ENCODE measurements at places on chromosomes 12 and 14.

GRCh38 chr12:109301643-109302168, 7.4 kb downstream of the FOXN4 start:
- no peak for DNase-seq

DNA sequence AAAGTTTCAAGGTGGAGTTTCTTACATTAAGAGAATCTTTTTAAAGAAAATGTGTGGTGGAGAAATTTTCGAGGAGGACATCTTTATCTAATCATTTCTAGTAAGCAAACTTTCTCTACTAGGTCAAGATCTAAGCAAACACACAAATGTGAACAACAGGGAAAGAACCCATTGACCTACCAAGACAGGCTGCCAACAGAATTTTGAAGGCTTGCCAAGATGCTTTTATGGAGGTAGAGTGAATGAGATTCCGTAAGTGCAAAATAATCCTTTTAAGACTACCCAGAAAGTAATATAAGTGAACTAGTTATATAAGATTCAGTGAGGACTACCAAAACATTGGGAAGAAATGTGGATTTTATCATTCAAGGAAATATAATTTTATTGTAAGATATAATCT, 357.1 kb upstream of the PDE3A start:
- DNase-seq: no peak

GRCh38 chr12:82781309-82781997, 94.7 kb downstream of the TMTC2 start:
- DNase-seq: no peak

- DNase-seq: no peak
Measured at GRCh38 chr12:46692606-46693005, 133.2 kb downstream of the SLC38A4 start.

DNA sequence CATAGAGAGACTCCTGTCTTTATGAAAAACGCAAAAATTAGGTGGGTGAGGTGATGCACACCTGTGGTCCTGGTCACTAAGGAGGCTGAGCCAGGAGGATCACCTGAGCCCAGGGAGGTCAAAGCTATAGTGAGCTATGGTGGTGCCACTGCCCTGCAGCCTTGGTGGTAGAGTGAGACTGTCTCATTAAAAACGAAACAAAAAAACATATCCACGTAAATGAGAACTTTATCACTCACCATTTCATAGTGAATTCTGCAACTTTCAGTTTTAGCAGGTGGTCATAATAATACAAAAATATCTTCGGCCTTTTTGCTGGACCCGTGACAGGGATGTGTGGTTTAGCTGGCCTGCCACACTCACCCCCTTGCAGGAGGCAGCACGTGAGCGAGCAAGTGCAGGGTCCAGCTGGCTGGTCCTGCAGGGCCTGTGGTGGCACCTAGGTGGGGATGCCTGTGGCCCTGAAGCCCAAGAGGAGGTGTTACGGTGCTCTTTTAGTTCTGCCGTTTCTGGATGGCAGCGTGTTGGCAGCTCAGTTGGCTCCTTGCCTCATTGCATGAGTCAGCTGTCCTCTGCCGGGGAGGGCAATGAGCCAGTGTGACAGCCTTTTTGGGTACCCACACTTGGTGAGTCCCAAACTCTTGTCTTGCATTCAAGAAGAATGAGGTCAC, 1330.7 kb upstream of the TMEM132C start:
- DNase-seq: no peak

- DNase-seq: no peak
Measured at GRCh38 chr14:58650857-58651256, 13.1 kb downstream of the DACT1 start.

GRCh38 chr12:95118138-95118787, 44.8 kb upstream of the NR2C1 start:
- DNase-seq: no peak

- no peak for DNase-seq
Measured at GRCh38 chr14:68574906-68575305, 218.0 kb downstream of the ZFP36L1 start.

GRCh38 chr14:76088326-76088725, 63.4 kb upstream of the GPATCH2L start:
- no peak for DNase-seq

GRCh38 chr12:49798934-49799333, 29.3 kb downstream of the NCKAP5L start:
- DNase-seq: no peak

DNA sequence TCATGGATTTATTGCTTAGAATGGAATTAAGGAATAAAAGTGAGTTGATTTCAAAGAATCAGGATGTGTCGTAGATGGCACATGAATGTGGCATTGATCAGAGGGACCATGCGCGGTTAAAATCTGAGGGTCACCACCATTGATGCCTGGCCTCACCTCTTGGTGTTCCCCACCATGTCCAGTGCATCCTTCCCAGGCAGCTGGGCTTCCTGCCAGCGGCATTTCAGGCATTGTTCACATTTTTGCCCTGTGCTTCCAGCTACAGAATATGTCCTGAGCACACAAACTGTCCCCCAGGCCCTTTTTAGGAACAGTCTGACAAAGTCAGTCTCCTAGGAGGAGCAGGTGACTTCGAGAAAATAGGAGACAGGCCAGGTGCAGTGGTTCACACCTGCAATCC, 42.0 kb upstream of the TSPAN9 start:
- DNase-seq: no peak

DNA sequence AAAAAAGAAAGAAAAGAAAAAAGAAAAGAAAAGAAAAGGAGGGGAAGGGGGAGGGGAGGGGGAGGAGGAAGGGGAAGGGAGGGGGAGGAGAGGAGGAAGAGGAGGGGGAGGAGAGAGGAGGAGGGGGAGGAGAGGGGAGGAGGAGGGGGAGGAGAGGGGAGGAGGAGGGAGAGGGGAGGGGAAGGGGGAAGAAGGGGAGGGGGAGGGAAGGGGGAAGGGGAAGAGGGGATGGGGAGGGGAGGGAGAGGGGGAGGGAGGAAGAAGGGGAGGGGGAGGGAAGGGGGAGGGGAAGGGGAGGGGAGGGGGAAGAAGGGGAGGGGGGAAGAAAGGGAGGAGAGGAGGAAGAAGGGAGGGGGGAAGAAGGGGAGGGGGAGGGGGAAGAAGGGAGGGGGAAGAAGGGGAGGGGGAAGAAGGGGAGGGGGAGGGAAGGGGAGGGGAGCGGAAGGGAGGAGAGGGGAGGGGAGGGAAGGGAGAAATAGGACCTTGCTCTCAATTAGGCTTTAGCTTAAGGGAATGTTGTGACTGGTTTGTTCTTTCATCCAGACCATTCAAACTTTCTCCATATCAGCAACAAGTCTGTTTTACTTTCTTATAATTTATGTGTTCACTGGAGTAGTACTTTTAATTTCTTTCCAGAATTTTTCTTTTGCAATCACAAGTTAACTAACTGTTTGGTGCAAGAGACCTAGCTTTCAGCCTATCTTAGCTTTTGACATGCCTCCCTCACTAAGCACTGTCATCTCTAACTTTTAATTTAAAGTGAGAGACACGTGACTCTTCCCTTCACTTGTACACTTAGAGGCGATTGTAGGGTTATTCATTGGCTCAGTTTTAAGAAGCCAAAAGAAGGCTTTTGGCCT, 76.5 kb upstream of the EGLN3 start:
- no peak for DNase-seq

- DNase-seq: no peak
Measured at GRCh38 chr12:122265886-122266229, 436 bp downstream of the VPS33A start.

GRCh38 chr12:115401761-115402160, 717.8 kb upstream of the TBX3 start:
- DNase-seq: no peak

- DNase-seq: no peak
Measured at GRCh38 chr12:29796823-29797263, 13.1 kb upstream of the TMTC1 start.

DNA sequence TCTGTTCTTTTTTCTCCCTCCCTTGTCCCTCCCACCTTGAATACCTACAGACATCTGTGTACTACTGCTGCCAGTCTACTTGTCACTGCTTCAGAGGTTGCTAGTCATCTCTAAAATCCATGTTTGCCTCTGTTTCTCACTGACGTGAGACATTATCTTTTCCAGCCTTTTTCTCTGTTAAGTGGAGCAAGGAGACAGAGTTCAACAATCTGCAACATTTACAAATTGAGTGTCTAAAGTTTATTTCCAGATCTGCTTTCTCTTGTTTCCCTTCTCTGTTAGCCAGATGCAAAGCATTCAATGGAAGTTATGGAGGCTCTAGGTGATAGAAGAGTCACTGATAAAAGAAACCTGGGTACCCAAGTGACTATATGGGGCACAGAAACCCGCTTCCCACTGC, 47.5 kb upstream of the CNTN1 start:
- DNase-seq: no peak

All from stimulated activated CD4-positive, alpha-beta T cell treated with anti-CD3 and anti-CD28 coated beads, Interleukin-1b, Interleukin-23, amount 100 ng/mL, for 1 hour (primary cell).